ENCODE measurements at places on chromosomes 3 and 15.

GRCh38 chr3:113118336-113118735, 93.0 kb upstream of the BOC start:
- ATAC-seq, result no peak

DNA sequence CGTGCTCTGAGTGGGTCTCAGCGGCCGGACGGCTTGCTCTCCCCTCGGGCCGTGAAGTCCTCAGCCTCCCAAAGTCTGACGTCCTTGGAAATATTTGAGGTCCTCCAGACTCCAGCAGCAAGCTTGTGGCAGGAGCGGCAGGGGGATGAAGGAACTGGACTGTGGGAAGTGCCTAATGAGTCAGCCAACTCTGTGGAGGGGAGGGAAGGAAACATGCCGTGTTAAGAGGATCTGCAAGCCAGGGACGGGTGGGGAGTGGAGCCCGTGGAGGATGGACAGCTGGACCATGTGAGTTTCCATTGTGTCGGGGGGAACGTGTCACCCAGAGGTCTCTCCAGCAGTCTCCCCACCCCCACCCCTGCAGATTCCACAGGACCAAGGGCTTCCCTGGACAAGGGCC, 39.4 kb upstream of the IDH2 start:
- no peak for ATAC-seq

DNA sequence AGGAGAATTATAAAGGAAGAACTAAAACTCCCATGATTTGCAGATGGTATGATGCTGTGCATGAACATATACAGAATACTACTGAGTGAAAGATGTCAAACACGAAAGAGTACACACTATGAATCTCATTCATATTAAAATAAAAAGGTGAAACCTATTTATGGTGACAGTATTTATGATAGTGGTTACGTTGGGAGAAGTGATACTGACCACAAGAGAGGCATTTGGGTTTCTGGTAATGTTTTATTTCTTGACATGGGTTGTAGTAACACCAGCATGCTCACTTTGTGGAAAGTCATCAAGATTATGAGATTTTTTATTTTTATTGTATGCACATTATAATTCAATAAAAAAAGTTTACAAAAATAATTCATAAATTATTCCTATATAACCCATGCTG, 324.0 kb downstream of the GAP43 start:
- ATAC-seq, result no peak

DNA sequence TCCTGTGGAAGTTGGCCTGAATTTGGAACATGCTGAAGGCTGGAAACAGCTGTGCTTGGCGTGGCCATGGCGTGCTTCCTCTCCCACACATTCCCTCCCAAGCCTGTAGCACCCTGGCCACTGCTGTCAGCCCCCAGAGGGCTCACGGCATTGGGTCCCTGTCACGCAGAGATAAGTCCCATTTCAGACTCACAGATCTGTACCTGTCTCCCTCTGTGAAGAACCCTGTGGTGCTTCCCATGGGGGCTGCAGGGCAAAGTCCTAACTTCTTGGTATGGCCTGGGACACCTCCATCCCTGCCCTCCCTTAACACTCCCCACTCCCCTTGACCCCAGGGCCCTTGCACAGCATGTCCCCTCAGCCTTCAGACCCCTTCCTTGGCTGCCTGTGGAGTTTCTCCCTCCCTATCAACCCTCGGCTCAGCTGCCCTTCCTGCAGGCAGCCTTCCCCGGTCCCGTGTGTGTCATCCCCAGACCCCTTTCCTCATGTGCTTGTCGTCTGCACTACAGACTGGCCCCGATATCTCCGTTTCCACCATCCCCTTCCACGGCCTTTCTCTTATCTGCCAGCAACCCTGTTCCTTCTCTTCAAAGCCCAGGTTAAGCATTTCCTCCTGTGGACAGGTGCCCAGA, 28.6 kb downstream of the ABTB1 start:
- no peak for ATAC-seq

- ATAC-seq, result no peak
These were observed 4.6 kb downstream of the GRM2 start for GRCh38 chr3:51711352-51712037.

- ATAC-seq, result peak; percentile 76
These were observed at the start of gene SIN3A for GRCh38 chr15:75451674-75452363. TSS of gene SIN3A (minus strand) at chr15:75451690. CDS start at chr15:75430375, 21,315 bp downstream.

DNA sequence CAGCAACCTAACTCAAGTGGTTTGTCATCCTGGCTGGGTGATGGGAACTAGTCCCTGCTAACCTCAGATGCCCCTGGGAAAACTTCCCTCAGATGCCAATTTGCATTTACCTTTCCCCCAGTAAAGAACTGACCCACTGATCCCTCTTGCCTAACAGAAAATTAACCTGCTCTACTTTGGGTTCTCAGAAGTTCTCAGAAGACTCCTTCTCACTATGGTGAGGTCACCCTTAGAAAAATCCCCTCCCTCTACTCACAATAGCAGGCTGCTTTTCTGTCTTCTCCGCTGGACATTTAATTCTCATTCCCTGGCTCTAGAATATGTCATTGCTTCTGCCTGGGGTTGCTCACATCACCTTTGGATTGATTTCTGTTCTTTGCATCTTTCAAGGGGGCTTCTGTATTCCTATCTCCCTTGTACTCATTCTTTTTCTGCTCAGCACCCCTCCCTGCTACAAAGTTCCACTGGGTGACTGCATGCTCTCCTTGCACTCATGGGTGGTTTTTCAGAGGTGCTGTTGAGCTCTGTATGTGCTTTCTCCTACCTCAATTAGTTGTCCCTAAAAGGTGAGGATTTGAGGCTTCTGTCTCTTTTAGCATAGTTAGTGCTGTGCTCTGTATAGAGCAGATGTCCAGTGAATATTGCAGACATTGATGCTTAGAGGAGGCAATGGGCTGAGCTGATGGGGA, 869 bp downstream of the PLA1A start:
- ATAC-seq, result no peak

GRCh38 chr3:115081444-115081843, 65.6 kb downstream of the ZBTB20 start:
- no peak for ATAC-seq

DNA sequence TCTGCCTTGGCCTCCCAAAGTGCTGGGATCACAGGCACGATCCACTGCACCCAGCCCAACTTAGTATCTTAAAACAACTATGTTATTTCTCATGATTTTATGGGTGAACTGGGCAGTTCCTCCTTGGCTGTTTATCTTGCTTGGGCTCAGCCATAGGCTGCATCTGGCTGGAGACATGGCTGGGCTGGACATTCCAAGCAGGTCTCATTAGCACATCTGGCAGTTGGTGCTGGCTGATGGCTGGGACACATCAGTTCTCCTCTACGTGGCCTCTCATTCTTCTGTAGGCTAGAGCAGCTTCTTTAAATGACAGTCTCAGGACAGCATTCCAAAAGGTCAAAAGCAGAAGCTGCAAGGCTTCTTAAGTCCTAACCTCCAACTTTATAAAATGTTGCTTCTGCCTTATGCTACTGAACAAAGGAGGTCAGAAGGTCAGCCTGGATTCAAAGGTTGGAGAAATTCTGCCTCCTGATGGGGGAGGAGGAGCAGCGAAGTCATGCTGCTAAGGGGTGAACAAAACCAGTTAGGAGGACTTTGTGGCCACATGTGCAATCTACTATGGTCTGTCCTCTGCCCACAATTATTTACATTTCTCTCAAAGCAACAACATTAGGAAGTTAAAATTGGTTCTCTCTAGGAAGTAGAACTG, 144.0 kb downstream of the AQP9 start:
- ATAC-seq, result peak; percentile 99

DNA sequence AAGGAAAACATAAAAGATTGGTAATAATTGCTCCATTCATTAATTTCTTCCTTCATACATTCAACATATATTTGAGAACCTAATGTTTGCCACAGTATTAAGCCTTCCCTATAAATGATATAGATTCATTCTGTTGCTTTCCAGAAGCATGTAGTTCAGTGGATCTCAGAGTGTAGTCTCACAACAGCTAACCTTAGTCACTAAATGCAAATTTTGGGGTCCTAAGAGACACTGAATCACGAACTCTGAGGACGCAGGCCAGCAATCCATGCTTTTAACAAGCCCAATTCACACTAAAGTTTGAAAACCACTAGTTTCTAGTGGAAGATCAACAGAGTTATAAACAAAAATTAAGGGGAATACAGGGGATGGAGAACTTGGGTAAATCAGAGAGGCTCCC, 7.2 kb upstream of the AQR start:
- ATAC-seq, result no peak

DNA sequence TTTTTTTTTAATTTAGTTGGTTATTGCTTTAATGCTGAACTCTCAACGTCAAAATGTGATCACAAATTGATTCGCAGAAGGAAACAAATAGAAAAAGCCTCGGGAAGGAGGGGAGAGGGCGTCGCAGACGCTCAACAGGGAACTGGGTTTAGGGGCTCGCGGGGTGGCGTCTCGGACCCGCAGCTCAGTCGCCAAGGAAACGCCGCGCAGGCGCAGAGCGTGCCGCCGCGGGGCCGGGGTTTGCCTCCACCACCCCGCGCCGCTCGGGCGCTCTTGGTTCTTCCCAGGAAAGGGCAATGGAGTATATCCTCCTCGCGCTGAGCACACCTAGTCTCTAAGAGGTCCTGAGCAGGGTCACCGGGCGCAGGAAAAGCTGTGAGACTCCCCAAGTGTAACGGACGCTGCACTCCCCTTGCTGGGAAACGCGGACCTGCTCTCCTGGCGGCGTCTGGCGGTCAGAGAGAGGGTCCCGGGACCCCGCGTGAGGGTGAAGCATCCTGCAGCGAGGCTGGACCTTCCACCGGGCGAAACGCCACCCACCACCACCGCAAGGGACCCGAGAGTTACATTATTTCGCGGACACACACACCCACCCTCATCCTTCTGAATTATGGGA, 753 bp downstream of the PLCH1 start:
- peak; percentile 82 for ATAC-seq

DNA sequence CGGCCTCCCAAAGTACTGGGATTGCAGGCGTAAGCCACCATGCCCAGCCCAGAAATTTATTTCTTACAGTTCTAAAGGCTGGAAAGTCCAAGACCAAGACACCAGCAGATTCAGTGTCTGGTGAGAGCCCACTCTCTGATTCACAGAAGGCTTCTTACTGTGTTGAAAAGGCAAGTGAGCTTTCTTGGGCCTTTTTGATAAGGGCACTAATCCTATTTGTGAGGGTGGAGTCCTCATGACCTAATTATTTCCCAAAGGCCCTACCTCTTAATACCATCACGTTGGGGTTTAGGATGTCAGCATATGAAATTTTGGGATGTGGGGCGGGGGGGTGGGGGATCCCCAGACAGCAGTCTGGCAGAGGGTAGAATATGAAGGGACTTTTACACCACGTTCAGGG, 47.5 kb upstream of the MEX3B start:
- ATAC-seq, result no peak
